Amniotic stem cell (primary cell): ENCODE measurements at places on chromosomes 2 and 18.

DNA sequence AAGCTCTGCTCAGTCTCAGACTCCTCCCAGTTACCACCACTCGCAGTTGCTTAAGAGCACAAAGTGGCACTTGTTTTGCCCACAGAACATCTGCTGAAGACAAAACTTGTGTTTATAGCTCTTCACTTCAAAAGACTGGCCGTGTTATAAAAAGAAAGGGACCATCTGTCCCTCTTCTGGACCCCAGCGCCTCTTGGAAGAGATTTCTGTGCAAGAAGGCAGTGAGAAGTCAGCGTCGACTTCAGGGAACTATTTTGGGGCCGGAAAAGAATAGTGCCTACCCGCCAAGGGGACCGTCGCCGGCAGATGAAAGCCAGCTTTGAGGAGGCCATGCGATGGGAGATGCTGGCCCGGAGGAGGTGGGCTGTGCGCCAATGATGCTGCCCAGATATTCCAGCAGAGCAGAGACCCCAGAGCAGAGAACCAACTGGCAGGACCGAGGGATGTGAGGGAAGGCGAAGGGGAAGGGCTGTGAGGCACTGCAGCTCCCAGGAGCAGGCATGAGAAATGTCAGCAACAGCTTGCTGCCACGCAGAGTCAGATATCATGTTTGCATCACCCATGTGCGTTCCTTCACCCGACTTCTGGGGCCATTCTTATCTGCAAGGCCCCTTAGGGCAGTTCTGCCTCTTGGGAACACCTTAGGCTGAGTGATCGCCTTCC is 270.9 kb downstream of the ATAD2B start:
- no peak for DNase-seq

DNA sequence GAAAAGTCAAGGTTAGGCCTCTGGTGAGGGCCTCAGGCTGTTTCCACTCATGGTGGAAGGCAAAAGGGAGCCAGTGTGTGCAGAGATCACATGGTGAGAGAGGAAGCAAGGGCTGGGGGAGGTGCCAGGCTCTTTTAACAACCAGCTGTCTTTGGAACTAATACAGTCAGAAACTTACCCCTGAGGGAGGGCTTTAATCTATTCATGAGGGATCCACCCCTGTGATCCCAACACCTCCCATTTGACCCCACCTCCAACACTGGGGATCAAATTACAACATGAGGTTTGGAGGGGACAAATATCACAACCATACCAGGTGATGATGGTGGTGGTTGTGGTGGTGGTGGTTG is 10.9 kb downstream of the POLI start:
- no peak for DNase-seq

- peak; percentile 19 for DNase-seq
These were observed 392.4 kb downstream of the ALK start for GRCh38 chr2:29528891-29529520.

DNA sequence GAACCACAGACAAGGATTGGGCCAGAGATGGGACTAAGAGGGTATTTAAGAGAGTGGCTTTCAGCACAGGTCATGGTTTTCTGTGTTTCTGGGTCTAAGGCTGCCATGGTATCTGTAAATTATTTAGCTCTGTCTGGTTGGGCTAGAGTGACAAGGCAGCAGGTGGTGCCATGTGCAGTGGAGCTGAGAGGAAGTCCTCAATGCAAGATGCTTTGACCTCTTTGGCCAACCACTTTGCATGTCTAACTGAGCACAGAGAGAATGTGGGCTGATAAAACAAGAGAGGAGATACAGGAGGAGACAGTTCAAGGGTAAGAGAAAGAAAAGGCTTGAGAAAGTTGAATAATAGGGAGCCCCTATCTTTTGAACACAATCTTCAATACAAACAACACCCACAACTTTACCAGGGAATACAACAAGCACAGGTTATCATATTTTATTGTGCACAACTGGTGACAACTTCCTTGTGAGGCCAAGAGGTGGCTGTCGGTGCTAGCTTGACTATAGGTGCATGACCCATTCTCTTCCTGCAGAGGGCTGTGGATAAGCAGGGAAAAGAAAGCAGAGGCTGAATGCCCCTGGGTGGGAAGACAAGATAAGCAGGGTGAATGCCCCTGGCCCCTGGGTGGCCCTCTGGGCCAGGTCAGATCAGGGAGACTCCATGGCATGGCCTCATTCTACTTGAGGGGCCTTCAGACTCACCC is 12.3 kb downstream of the FLACC1 start:
- DNase-seq, result no peak

- DNase-seq, result no peak
These were observed 22.4 kb downstream of the MOGAT1 start for GRCh38 chr2:222693837-222694236.

- DNase-seq, result no peak
These were observed 358.4 kb upstream of the NRP2 start for GRCh38 chr2:205323929-205324328.

DNA sequence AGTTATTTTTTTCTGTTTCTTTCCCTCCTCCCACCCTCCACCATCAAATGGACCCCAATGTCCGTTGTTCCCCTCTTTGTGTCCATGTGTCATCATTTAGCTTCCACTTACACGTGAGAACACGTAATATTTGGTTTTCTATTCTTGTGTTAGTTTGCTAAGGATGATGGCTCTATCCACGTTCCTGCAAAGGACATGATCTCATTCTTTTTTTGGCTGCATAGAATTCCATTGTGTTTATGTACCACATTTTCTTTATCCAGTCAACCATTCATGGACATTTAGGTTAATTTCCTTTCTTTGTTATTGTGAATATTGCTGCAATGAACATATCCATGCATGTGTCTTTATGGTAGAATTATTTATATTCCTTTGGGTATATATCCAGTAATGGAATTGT is 91.3 kb upstream of the TNP1 start:
- no peak for DNase-seq

DNA sequence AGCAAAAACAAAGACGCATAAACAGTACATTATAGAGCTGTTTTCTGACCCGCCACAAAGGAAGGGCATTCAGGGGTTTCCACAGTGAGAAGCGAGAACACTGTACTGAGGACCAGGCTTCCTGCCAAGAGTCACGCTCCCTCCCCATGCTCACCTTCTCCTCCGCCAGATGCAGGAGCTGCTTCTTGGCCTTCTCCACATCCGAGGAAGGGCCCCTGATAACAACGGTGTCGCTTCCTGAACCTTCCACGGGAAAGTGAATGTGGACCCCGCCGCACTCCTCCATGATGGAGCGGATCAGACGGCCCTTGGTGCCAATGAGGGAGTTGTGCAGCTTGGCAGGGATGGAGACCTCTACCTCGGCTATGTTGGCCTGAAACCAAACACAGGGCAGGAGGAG is 53.8 kb downstream of the ANO7 start:
- no peak for DNase-seq

DNA sequence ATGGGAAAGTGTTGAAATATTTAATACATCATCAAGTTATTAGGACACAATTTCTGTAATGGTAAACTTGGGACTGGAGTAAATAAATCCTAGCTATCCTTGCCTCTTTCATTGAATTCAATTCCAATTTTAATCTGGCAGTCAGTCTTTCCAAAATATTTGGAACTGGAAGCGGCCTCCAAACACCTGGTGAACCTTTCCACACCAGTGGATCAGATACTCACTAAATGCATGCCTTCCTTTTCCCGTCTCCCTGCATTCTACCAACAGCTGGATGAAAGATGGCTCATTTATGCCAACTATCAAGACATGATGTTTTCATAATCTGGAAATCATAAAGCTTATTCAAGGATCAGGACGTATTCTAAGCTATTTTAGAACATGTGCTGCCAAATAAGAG is 488.2 kb upstream of the SPHKAP start:
- no peak for DNase-seq

DNA sequence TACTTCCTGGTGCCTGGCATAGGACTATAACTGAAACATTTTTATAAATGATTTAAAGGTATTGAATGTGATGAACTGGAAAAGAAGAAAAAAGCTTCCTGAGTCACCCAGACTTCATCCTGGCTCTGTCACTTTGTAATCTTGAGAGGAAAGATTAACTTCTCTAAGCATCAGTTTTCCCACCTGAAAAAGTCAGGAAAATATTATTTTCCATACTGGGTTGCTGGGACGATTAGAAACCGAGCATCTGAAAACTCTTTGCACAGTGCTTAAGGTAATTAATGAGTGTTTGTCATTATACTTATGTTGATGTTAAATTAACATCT is 71.8 kb downstream of the FMNL2 start:
- no peak for DNase-seq

- no peak for DNase-seq
These were observed 186.4 kb upstream of the COL3A1 start for GRCh38 chr2:188787658-188788240.

DNA sequence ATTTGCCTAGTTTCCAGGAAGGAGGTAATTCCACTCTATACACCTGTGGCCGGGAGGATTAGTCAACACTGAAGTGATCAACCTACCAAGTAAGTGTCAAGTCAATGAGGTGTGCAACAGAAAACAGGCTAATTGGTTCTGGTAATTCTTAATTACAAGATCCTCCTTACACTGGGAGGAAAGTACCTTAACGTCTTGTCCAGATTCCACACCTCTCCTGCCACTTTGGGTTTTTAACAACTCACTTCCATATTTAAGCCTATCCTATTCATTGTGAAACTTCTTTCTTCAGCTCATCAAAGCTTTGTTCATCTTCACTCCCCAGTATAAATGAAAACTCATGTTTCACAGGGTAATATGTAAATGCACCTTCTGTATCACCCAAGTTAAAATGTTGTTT is 22.0 kb upstream of the MAP4K4 start:
- DNase-seq, result no peak

GRCh38 chr2:60868589-60869273 is 12.6 kb upstream of the REL start:
- DNase-seq, result no peak

DNA sequence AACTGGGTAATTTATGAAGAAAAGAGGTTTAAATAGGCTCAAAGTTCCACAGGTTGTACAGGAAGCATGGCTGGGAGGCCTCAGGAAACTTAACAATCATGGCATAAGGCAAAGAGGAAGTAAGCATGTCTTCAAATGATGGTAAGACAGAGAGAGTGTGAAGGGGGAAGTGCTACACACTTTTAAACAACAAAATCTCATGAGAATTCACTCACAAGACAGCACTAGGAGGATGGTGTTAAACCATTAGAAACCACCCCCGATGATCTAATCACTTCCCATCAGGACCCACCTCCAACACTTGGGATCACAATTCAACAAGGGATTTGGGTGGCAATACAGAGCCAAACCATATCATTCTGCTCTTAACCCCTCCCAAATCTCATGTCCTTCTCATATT is 34.9 kb downstream of the CFAP210 start:
- DNase-seq, result no peak

DNA sequence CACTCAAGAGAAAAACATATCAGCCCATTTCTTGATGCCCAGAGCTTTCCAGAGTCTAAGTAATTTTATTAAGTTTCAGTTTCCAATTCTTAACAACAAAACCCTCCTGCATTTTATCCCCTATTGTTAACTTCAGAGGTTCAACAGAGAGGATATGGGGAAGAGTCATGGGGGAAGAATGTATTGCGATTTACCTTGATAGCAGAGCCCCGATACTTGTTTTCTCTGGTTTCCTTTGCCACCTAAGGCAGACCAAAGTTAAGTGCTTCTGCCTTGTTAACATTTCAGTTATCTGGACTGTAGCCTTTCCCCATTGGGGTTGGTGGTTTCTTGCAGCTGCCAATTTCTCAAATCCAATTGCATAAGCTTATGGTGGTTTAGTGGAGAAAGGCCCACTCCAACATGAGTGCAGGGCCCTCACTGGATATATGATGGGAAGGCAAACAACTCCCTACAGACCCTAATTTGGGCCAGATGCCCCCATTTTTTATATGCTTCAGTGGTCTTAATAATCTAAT is 82.0 kb upstream of the ITGB6 start:
- no peak for DNase-seq

GRCh38 chr18:48140731-48141130 is 210.3 kb upstream of the SMAD2 start:
- no peak for DNase-seq

GRCh38 chr18:3597409-3598357 is 147.7 kb downstream of the TGIF1 start:
- no peak for DNase-seq

DNA sequence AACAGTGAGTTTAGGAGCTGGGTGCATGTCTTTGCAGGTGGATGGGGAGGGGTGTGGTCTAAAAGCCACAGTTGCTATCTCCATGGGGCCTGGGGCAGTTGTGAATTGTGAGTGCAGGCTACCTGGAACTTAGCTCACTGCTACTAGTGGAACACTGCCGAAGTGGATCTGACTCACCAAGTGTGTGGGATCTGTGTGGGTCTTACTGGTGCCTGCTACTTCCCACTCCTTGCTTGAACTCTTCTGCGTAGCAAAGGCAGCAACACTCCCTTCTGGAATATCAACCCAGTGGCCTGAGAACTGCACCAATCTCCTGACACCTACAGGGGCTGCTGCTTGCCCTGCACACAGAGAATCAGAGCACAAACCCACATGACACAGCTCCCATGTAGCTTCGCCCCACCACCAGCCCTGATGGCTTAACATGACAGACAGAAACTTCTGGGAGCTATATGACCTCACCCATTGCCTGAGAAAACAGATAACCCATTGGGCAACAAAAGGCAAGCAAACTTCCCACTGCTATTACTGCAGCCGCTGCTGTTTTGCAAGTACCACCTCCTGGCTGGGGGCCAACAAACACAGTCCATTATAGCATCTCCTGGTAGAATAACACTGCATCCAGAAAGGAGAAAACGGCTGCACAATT is 455.1 kb upstream of the DDX18 start:
- DNase-seq, result no peak

DNA sequence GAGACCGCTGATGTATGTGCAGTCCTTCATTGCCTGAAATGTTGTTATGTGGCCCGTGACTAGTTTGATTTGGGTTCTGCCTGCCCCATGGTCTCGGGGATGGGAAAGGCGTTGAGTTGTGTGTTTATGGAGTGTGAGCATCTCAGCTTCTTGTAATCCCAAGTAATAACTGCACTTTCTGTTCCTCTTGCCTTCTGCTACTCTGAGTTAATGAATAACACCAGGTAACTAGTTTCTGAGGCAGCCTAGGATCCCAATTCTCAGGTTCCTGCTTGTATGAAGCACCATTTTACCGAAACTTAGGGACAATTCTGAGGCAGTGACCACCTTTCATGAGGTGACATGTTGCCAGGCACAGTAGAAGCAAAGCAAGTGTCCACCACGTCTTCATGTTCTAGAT is 170.0 kb downstream of the ALK start:
- no peak for DNase-seq

- no peak for DNase-seq
These were observed 48.8 kb downstream of the THUMPD2 start for GRCh38 chr2:39730276-39730675.

- DNase-seq, result no peak
These were observed 785.0 kb downstream of the SUCLG1 start for GRCh38 chr2:83674050-83674449.
